ENCODE measurements at places on chromosomes 12 and 14. TPM values are rescaled to one million over a fixed set of nuclear protein-coding genes. Genes with fewer than 3 reads are reported as not detected.

The BORCS5 gene
- total RNA-seq, result 9.0 TPM

The TTC9 gene
- total RNA-seq, result 4.8 TPM

The AGAP2 gene
- 5.8 TPM for total RNA-seq

The IGF1 gene
- total RNA-seq, result 99.9 TPM

- DNase-seq, result no peak
- H3K4me3 ChIP-seq, result no peak overlapping the region
- no peaks in the 10 kb centered on the region for H3K27me3 ChIP-seq
- H3K27ac ChIP-seq, result no peak overlapping the region
- H3K36me3 ChIP-seq, result no peaks in the 10 kb centered on the region
- no peaks in the 10 kb centered on the region for H3K4me1 ChIP-seq
These were observed 78.2 kb downstream of the SCN8A start for GRCh38 chr12:51669271-51669670.

- H3K27ac ChIP-seq, result no peak overlapping the region
- no peaks in the 10 kb centered on the region for H3K36me3 ChIP-seq
- H3K27me3 ChIP-seq, result no peaks in the 10 kb centered on the region
- DNase-seq, result no peak
- H3K4me1 ChIP-seq, result peaks cover 67% of the 10 kb centered on the region
- no peak overlapping the region for H3K4me3 ChIP-seq
These were observed 14.1 kb upstream of the AMN1 start for GRCh38 chr12:31742891-31743290.

- no peak overlapping the region for H3K4me3 ChIP-seq
- no peak for DNase-seq
- no peaks in the 10 kb centered on the region for H3K4me1 ChIP-seq
- H3K27me3 ChIP-seq, result no peaks in the 10 kb centered on the region
- no peaks in the 10 kb centered on the region for H3K36me3 ChIP-seq
These were observed 52.6 kb downstream of the SAV1 start for GRCh38 chr14:50615552-50615951.

DNA sequence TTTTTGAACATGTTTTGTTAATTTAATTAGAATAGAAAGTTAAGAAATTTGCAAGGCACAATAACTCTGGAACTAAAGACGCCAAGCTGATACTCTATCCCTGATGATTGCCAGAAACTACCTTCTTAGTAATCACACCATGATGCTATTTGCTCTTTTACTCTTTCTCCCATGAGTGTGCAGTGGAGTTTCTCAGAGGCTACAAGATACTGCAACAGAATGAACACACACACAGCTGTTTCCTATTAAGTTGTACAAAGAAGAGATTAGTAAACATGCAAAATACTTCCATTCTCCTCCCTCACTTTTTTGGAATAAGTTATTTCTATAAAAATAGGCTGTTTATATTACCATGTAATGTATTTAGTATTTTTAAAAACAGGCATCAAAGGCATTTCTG lies 1367.5 kb downstream of the AACS start:
- no peak overlapping the region for H3K4me3 ChIP-seq
- H3K36me3 ChIP-seq, result no peaks in the 10 kb centered on the region
- no peak for DNase-seq
- no peak overlapping the region for H3K27ac ChIP-seq

DNA sequence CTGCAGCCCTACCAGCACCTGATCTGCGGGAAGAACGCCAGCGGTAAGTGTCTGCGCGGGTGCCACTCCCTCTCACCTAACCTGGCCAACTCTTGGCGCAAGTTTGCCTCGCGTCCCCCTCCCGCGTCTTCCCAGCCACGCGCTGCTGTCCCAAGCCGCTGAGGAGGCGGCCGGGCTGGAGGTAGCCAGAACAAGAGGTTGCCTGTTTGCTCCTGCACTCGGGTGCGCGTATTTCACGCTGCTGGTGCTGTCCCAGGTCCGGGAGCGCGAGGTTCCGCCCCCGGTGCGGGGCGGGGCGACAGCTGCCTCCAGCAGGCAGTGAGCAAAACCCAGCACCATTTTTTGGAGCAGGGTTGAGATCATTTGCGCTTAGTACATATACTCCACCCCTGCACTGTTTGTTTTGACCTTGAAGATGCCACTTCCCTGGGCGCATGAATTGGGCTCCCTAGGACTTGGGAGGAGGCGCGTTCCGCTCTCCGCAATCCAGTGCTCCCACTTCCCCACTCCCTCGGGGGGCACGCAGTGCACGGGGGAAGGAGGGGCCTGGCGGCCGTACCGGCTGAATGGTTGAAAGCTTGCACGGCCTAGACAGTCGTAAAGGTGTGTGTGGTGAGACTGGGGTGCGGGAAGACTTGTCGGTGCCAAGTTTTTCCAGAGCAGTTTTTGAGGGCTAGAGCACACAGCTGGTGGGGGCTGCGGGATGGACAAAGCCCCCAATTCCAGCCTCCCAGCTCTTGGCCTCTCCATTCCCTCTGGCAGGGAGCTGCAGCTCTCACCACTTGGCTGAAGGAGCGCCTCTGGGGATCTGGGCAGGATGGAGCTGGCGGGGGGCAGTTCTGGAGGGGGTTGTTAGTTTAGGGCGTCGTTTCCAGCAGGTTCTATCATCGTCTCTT lies 226.9 kb upstream of the CRY1 start:
- peak overlapping the region; percentile 47 for H3K4me3 ChIP-seq
- no peaks in the 10 kb centered on the region for H3K36me3 ChIP-seq
- H3K4me1 ChIP-seq, result peaks cover 34% of the 10 kb centered on the region
- DNase-seq, result peak; percentile 44

GRCh38 chr12:58602179-58602578 lies 318.1 kb downstream of the LRIG3 start:
- no peaks in the 10 kb centered on the region for H3K36me3 ChIP-seq
- DNase-seq, result no peak
- no peak overlapping the region for H3K4me3 ChIP-seq
- no peaks in the 10 kb centered on the region for H3K4me1 ChIP-seq

GRCh38 chr14:74942181-74942580 lies 13.2 kb downstream of the PGF start:
- no peaks in the 10 kb centered on the region for H3K27me3 ChIP-seq
- peaks cover 18% of the 10 kb centered on the region for H3K4me1 ChIP-seq
- peak overlapping the region; percentile 16 for H3K4me3 ChIP-seq
- no peak for DNase-seq
- H3K36me3 ChIP-seq, result no peaks in the 10 kb centered on the region

DNA sequence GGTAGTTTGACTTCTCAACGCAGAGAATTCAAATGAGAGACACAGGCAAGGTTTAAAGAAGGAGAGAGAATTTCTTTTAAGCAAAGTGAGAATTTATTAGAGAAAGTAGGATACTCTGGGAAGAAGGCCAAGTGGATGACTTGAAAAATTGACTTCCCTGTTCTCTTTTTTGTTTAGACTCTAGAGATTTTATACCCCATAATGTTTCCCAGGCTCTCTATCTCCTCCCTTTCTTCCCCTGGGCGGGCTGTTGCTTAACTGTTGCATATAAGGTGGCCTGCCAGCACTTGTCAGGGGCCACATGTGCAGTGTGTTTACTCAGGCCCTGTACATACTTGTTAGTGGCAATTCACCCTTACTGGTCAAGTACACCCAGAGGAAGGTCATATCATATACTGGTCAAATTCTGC lies 403.7 kb downstream of the SLC6A15 start:
- no peak overlapping the region for H3K27ac ChIP-seq
- H3K4me3 ChIP-seq, result no peak overlapping the region
- no peaks in the 10 kb centered on the region for H3K27me3 ChIP-seq
- peak; percentile 13 for DNase-seq
- no peaks in the 10 kb centered on the region for H3K36me3 ChIP-seq
- peaks cover 5% of the 10 kb centered on the region for H3K4me1 ChIP-seq

DNA sequence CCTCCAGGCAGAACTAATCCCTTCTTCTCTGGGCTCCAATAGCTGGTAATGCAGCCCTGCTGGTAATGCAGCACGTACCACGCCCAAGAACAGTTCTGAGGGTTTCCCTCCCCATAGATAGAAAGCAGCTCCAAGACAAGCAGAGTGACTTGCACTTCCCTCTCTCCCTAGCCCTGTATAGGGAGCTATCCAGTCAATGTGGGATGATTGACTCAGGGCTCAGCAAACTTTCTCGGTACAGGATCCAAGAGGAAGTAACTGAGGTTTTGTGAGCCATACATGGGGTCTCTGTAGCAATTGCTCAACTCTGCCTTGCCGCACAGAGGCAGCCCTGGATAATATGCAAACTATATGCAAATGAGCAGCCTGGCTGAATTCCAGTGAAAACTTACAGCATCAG lies 15.5 kb upstream of the FKBP4 start:
- H3K4me3 ChIP-seq, result no peak overlapping the region
- H3K4me1 ChIP-seq, result no peaks in the 10 kb centered on the region
- no peak for DNase-seq
- no peaks in the 10 kb centered on the region for H3K36me3 ChIP-seq
- peaks cover 21% of the 10 kb centered on the region for H3K27me3 ChIP-seq

DNA sequence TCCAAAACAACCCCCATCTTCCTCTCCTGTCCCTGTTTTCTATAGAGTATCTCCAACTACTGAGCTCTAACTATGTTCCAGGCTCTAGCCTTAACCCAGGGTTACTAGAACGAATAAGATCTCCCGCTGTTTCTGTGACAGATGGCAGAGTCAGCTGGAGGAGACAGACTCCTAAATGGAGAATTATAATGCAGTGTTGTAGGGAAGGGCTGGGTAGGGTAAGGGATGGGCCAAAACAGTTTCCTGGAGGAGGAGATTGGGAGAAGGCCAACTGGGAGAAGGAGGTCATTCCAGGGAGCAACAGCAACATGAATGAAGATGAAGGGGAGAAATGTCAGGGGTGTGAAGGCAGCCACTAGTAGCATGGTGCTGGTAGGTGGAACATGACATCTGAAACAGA lies 73.4 kb upstream of the ANO4 start:
- H3K4me1 ChIP-seq, result peaks cover 10% of the 10 kb centered on the region
- no peaks in the 10 kb centered on the region for H3K36me3 ChIP-seq
- peaks cover 39% of the 10 kb centered on the region for H3K27me3 ChIP-seq
- DNase-seq, result no peak
- H3K4me3 ChIP-seq, result no peak overlapping the region

DNA sequence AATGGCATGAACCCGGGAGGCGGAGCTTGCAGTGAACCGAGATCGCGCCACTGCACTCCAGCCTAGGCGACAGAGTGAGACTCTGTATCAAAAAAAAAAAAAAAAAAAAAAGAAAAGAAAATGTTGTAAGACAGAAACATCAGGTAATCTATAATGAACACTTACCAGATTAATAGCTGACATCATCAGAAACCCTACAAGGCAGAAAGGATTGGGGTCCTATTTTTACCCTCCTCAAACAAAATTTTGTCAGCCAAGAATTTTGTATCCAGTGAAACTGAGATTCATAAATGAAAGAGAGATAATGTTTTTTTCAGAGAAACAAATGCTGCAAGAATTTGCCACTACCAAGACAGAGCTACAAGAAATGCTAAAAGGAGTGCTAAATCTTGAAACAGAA lies 14.1 kb downstream of the CLEC1A start:
- no peaks in the 10 kb centered on the region for H3K36me3 ChIP-seq
- no peaks in the 10 kb centered on the region for H3K4me1 ChIP-seq
- no peak overlapping the region for H3K4me3 ChIP-seq
- no peak overlapping the region for H3K27ac ChIP-seq
- DNase-seq, result no peak

DNA sequence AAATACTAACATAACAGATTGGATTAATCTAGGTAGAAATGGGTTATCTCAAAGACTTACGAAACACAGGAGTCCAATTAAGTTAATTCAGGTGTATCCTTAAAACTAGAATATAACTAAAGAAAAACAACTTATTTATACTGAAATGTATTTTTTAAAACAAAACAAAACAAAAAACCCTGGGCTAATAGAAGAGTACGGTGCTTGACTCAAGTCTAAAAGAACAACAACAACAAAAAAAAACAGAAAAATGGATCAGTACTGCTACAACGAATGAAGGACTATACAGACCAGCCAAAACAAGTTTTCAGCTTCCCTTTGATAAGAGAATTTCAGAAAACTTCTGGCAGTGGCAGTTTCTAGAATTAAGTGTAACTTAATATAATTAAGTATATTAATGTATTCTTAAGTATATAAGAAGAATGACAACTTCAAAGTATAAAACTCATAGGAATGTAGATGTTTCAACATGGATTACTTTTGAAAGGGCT lies 120.1 kb upstream of the EGLN3 start:
- H3K4me1 ChIP-seq, result no peaks in the 10 kb centered on the region
- no peak for DNase-seq
- H3K4me3 ChIP-seq, result no peak overlapping the region
- no peaks in the 10 kb centered on the region for H3K36me3 ChIP-seq
- no peak overlapping the region for H3K27ac ChIP-seq
- no peaks in the 10 kb centered on the region for H3K27me3 ChIP-seq

DNA sequence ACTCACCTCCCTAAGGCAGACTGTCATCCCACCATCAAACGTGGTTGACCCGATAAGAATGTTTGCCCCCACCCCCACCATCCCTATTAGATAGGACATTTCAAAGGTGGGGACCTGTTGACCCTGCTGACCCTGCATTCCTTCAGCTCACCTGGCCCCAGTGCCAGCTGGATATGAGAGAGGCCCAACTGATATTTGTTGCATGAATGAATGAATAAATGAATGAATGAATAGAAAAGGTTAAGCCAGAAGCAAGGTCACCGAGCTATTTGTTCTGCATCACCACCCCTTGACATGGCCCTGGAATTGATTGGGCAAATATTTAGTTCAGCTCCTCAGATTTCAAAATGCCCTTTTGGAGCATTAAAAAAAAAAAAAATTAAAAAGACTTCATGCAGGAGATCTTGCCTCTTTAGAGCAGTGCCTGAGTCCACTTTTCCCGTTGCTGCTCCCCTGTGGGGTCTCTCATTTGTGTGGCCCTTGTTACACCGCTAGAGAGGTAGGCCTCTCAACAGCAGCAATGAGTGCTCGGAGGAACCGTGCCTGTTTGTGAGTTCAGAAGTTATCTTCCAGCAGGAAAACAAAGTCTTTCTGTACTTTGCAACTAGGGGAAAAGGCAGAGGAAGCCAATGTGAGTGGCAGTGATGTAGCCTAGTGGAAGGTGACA lies 8.5 kb upstream of the SERPINA5 start:
- H3K27ac ChIP-seq, result no peak overlapping the region
- H3K36me3 ChIP-seq, result no peaks in the 10 kb centered on the region
- H3K4me1 ChIP-seq, result no peaks in the 10 kb centered on the region
- no peak overlapping the region for H3K4me3 ChIP-seq
- no peak for DNase-seq

- H3K4me1 ChIP-seq, result peaks cover 11% of the 10 kb centered on the region
- no peak overlapping the region for H3K27ac ChIP-seq
- no peak overlapping the region for H3K4me3 ChIP-seq
- H3K27me3 ChIP-seq, result no peaks in the 10 kb centered on the region
- H3K36me3 ChIP-seq, result no peaks in the 10 kb centered on the region
These were observed 29.9 kb downstream of the TSPAN9 start for GRCh38 chr12:3107071-3107583.

DNA sequence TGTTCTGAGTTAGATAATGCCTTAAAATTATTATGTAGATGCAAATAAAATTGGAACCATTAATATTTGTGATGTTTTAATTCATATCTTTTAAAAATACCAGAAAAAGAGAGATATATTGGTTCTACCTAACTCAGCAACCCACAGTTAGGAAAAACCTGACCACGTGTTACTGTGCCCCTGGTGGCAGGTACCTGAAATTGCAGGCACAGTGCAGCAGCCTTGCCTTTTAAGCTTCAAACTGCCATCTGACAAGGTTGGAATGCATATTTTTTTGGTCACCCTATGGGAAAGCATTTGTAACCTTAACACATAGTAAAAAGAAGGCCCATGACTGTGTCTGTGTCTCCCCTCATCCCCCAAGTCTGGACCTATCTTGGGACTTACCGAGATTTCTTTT lies 109.4 kb upstream of the NOS1 start:
- DNase-seq, result no peak
- H3K4me3 ChIP-seq, result no peak overlapping the region
- no peaks in the 10 kb centered on the region for H3K27me3 ChIP-seq
- no peaks in the 10 kb centered on the region for H3K36me3 ChIP-seq
- H3K4me1 ChIP-seq, result no peaks in the 10 kb centered on the region

- H3K4me3 ChIP-seq, result no peak overlapping the region
- no peak overlapping the region for H3K27ac ChIP-seq
- H3K36me3 ChIP-seq, result no peaks in the 10 kb centered on the region
These were observed 66.1 kb downstream of the FUT8 start for GRCh38 chr14:65478596-65478995.

All from left lung (tissue), 14 donors.